ENCODE measurements at places on chromosomes 5 and 9.

DNA sequence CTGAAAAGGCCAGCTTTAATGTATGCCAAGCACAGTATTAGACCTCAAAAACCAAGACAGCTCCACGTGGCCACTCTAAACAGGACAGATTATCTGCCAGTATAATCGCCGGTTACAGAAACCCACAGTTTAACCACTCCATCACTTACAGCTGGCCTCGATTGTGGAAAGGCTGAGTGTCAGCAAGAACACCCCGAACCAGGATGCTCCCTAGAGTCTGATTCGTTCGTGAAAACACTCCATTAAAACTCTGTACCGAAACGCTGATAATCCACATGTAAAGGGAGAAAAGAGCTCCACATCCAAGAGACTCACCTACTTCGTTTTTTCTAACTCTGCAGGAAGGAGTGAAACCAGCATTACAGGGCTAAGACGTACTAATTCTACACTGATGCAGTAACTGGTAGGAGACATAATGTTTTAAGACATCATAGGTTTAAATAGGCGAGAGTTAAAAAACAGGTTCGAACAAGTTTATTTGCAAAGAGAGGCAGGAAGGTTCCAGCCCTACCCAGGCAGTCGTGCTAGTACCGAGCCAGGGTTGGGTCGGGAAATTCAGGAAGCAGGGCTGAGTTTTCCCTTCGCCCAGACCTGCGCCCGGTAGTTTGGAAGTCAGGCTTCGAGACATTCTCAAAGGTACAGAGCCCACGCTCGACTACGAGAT, 949 bp downstream of the SERINC5 start:
- DNase-seq = no peak

DNA sequence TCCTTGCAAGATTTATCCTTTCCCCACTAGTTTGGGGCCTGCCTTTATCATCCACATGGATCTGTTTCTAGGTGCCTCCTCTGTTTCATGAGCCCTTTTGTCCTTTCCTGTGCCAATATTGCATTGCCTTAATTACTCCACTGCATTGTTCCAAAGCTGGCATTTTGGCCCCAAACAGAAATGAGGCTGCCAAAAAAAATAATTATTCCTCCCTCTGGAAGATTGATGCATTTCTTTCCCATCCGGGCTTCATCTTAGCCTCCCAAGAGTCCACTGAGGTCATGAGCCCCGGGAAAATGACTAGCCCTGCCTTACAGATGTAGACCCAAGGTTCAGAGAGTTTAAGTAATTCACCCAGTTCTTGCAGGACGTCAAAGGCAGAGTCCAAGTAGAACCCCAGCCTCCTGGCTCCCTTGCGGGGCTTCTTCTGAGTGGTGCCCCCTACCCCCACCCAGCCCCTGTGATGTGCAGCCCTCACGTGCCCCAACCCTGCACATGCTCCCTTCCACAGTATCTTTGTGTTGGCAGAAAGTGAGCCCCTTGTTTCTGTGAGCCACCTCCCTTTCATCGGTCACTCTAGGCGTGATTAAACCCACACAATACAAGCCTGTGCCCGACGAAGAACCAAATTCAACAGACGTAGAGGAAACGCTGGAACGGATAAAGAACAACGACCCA, 62.1 kb downstream of the TMOD1 start:
- DNase-seq = no peak

- no peak for DNase-seq
Measured at GRCh38 chr5:158780656-158781237, 319.0 kb downstream of the EBF1 start.

DNA sequence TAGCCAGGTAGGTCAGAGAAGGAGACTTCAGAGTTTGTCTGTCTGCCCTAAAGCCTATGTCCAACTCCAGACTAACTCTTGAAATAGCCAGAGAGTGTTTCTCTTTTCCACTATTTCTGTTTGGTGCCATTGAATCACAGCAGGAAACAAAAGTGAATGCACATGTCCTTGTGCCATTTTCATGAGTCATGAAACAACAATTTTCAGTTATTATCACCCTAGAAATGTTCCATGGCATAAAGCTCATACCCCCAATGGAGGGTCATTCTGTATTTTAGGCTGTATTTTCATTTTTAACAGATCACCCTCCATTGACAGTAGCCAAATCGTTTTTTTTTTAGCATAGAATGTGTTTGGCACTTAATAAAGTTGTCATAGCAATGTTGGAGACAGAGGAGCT, 124.7 kb downstream of the PAPPA start:
- no peak for DNase-seq

GRCh38 chr9:90821697-90822096, 20.1 kb downstream of the SYK start:
- DNase-seq = no peak

- no peak for DNase-seq
Measured at GRCh38 chr9:93620881-93621820, 44.8 kb downstream of the PHF2 start.

- no peak for DNase-seq
Measured at GRCh38 chr5:157004893-157005551, 42.0 kb upstream of the TIMD4 start.

- no peak for DNase-seq
Measured at GRCh38 chr5:39464088-39464487, 39.3 kb upstream of the DAB2 start.

- no peak for DNase-seq
Measured at GRCh38 chr9:114757395-114757794, 48.4 kb downstream of the TNFSF15 start.

DNA sequence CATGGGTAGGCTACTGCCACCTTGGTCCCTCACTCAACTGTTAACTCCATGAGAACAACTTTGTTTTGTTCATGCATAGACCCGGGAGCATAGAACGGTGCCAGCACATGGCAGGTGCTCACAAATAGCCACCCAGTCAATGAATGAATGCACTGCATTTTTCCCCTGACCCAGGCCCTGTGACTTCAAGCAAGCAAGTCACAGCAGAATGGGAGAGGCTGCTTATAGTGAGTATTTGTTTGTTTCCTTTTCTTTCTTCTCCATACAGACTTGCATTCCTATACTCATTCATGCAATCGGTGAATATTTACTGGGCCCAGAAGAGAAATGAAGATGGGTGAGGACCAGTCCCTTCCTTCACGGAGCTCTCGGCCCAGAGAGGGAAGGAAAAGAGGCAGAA, 62.0 kb downstream of the SHB start:
- DNase-seq = no peak
